ENCODE measurements at places on chromosomes 11 and 22. TPM values are rescaled to one million over a fixed set of nuclear protein-coding genes. Genes with fewer than 3 reads are reported as not detected.

DEFB131B gene
- not detected for total RNA-seq

LIF gene
- 40.2 TPM for total RNA-seq

PKNOX2 gene
- total RNA-seq = 1.2 TPM

OSBPL5 gene
- total RNA-seq = 20.1 TPM

BATF2 gene
- total RNA-seq = 1.3 TPM

LINC01488 gene
- not detected for total RNA-seq

LRRC74B gene
- 0.05 TPM for total RNA-seq

GAL3ST1 gene
- not detected for total RNA-seq

PKDREJ gene
- not detected for total RNA-seq

MYBPC3 gene
- total RNA-seq = not detected

SYT9 gene
- total RNA-seq = not detected

UCP2 gene
- total RNA-seq = 3.0 TPM

ARHGAP42 gene
- 2.0 TPM for total RNA-seq

PRR33 gene
- not detected for total RNA-seq

ANKK1 gene
- total RNA-seq = 0.27 TPM

SUSD2 gene
- 7.4 TPM for total RNA-seq

PLEKHA7 gene
- total RNA-seq = 0.96 TPM

ABCC8 gene
- total RNA-seq = not detected

GAL3ST3 gene
- 0.34 TPM for total RNA-seq

IL10RA gene
- total RNA-seq = 2.2 TPM

KRTAP5-8 gene
- total RNA-seq = not detected

TH gene
- total RNA-seq = not detected

CASP5 gene
- total RNA-seq = not detected

OR2AT4 gene
- not detected for total RNA-seq

SEC14L6 gene
- total RNA-seq = not detected

UPK3A gene
- total RNA-seq = not detected

LARGE2 gene
- 0.19 TPM for total RNA-seq

CRYBB3 gene
- 1.1 TPM for total RNA-seq

SLC5A1 gene
- not detected for total RNA-seq
